Muscle of leg (tissue), 16 donors: ENCODE measurements at places on chromosomes 4 and X. TPM values are rescaled to one million over a fixed set of nuclear protein-coding genes. Genes with fewer than 3 reads are reported as not detected.

Gene PROM1
- 61.3 TPM for total RNA-seq

GRCh38 chrX:101931136-101931487 lies 715 bp downstream of the ZMAT1 start:
- DNase-seq, result peak; percentile 10

GRCh38 chr4:88177983-88178625 lies 19.7 kb upstream of the ABCG2 start:
- DNase-seq, result peak; percentile 52

DNA sequence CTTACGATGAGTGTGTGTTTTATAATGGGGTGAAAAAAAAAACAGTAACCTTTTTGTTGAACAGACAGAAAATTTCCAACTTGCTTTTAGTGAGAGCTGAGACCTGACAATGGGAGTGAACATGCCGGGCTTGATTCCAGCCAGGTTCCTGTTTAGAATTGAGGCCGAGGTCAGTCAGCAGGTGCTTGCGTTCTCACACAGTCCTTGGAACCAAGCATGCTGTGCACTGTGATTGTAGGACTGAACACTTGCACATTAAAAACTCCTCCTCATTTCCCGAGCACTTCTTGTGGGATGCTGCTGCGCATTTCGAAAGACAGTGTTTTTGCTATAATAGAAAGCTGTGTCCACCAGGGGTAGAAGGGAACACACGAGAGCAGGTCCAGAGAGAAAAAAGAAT lies 51.8 kb downstream of the TMEM131L start:
- DNase-seq, result no peak

DNA sequence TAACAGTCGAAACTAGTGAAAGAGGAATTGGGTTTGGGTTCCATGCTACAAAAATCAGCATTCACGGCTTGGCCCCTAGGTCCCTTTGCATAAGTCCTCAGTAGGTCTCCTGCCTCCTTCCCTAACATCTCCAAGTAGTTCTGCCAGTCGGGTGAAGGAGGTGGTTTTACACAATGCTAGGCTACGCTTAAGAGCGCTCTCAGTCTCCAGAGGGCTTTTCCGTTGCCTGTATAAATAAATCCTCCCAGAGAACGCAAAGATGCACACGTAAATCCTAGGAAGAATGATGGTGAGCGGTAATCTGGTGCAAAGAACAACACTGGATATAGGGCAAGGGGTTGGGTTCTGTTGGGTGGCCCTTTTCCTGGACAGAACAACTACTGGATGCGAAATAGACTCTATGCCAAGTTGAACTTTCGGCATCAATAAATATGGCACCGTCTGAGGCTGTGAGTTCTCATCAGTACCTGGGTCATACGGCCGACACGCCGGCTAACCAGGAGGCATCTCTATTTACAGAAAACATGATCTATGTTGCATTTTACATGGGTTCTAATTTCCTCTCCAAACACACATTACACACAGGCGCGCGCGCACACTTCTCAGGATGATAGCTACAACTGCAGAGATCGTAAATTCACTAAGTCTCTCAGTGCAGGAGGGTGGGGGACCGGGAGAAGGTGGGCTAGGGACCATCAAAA lies 1.3 kb downstream of the CAMK2D start:
- peak; percentile 71 for DNase-seq

Gene OSTC
- 167 TPM for total RNA-seq

DNA sequence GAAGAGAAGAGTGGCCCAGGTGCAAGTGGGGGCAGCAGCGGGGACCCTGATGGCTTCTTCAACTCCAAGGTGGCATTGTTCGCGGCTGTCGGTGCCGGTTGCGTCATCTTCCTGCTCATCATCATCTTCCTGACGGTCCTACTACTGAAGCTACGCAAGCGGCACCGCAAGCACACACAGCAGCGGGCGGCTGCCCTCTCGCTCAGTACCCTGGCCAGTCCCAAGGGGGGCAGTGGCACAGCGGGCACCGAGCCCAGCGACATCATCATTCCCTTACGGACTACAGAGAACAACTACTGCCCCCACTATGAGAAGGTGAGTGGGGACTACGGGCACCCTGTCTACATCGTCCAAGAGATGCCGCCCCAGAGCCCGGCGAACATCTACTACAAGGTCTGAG lies 11.4 kb downstream of the EFNB1 start:
- DNase-seq, result no peak

DNA sequence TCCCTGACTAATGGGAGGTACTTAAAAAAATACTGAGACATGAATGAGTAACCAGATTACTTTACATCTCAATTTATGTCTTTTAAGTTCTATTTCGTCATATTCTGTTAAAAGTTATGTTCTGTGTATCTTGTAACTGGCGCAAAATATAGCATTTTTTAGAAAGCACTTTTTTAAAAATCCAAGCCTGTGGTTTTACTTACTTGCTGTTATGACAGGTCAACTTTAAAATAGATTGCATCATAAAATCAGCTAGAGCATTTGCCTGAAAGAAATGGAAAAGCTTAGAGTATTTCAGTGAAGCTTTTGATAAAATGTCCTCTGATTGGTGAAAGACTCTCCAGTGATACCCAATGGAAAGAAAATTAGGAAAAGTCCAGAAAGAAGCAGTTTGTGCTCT lies 1892.3 kb upstream of the TENM3 start:
- peak; percentile 5 for DNase-seq

Gene DIPK2B
- 14.4 TPM for total RNA-seq

DNA sequence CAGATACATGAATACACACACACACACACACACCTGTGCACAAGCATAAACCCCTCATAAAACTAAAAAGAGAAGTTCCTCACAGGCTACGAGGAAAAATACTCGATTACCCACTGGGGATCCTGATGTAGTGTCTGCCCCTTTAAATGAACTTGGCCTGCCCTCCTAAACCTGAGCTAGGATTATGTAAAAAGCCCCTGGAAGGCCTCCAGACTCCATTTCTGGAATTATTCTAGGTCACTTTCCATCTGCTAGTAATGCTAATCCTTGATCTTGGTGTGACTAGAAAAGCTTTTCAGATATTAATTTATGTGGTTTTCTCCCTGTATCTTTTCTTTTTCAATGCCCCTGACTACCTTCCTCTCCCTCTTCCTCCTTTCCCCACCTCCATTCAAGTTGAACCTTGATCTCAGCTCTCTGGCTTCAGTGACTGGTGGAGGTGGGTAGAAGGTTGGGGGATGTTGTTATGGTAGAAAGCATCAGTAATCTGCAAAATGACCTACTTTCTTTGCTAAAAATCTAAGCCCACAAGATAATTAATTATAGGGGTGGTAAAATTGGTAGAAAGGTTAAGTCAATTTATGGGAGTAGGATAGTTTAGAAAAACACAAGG lies 25.5 kb upstream of the ZNF330 start:
- DNase-seq, result peak; percentile 50

Gene AREG
- total RNA-seq, result 0.09 TPM

DNA sequence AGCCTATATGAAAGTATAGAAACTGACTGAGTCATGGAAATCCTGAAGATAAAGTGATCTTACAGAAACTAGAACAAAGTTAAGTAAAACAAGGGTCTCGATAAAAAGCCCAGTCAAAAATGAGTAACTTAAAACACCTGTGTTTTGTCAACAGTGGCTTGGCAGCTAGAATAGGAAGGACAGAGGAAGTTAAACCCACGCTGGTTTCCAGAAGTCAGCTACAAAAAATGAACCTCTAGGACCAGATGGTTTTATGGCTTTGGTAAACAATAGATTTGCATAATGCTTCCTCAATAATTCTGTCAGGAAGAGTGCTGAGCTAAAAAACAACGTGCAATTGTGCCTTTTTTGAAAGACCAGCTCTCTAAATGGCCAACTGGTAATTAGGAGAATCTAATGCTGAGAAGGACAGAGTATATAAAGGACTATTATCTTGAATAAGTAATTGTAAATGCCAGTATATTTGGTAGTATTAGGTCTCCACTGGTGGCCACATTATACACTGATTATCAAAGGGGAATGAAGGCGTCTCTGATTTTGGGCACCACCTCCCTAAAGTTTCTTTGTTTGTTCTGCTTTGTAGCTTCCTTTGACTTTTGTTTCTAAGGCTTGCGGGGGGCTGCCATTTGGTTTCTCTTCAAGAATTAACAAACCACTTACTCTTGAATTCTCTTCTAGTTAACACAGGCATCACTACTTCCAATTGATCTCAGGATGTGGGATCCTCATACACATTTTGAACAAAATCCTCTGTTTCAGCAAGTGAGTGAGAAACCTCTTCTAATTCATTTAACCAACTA lies 72.2 kb upstream of the PPP3CA start:
- DNase-seq, result peak; percentile 64
